Endothelial cell of umbilical vein (primary cell): ENCODE measurements at places on chromosomes 6 and 20. TPM values are rescaled to one million over a fixed set of nuclear protein-coding genes. Genes with fewer than 3 reads are reported as not detected.

DNA sequence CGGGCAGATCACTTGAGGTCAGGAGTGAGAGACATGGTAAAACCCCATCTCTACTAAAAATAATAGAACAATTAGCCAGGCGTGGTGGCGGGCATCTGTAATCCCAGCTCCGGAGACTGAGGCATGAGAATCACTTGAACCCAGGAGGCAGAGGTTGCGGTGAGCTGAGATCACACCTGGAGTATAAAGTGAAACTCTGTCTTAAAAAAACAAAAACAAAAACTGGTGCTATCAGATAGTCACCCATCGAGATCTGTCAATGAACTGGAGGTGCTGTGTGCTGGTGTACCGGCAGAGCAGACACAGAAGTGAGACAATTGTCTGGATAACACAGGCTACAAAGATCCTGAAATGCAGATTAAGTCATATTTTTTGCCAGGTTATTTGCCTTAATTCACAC, 24.7 kb downstream of the CTCFL start:
- no peak for DNase-seq

- no peak for DNase-seq
These were observed 19.4 kb downstream of the SLC9A8 start for GRCh38 chr20:49831770-49832631.

GRCh38 chr6:81979767-81980166, 227.3 kb upstream of the TENT5A start:
- no peak for DNase-seq

- no peak for DNase-seq
These were observed 62.4 kb downstream of the TFAP2C start for GRCh38 chr20:56691325-56691998.

Gene LHFPL5
- not detected in 2 replicates for total RNA-seq

Gene CEP162
- 8.8 and 10.8 TPM in 2 replicates for total RNA-seq

Gene TULP4
- 53.5 and 55.1 TPM in 2 replicates for total RNA-seq

Gene GSTA2
- not detected in 2 replicates for total RNA-seq

GRCh38 chr6:71665931-71666330, 220.4 kb upstream of the RIMS1 start:
- no peak for DNase-seq

DNA sequence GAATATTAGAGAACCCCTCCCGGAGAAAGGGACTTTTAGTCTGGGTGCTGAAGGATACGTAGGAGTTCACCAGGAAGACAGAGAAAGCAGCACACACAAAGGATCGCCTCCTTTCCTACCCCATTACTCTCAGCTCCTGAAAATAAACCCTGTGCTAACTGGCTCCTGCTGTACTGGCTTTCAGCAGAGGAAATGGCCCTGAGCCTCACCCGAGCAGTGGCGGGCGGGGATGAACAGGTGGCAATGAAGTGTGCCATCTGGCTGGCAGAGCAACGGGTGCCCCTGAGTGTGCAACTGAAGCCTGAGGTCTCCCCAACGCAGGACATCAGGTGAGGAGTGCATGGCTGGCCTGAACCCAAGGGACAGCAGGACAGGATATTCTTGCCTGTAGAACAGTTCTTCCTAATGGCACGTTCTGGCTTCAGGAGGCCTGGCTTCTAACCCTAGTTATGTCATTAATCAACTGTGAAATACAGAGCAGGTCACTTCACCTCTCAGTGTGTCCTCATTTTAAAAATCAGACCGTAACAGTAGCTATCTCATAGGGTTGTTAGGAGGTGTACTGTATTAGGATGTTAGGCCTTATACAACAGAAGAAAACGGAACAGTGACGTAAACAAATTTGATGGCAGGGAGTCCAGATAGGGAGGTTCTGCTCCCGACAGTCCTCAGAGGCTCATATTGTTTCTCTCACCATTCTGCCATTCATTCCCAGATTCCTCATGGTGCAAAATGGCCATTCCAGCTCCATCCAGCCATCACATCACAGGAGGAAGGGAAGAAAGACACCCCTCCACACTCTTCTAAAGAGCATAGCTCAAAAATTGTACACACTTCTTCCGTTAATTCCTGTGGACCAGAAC, 1.8 kb downstream of the RBCK1 start:
- no peak for DNase-seq

GRCh38 chr6:73451223-73452106, 632 bp downstream of the CGAS start:
- peak; percentile 57 for DNase-seq

Gene C20orf141
- not detected in 2 replicates for total RNA-seq
